Esophagus muscularis mucosa (tissue), 4 donors: ENCODE measurements at places on chromosomes 4 and X. TPM values are rescaled to one million over a fixed set of nuclear protein-coding genes. Genes with fewer than 3 reads are reported as not detected.

DNA sequence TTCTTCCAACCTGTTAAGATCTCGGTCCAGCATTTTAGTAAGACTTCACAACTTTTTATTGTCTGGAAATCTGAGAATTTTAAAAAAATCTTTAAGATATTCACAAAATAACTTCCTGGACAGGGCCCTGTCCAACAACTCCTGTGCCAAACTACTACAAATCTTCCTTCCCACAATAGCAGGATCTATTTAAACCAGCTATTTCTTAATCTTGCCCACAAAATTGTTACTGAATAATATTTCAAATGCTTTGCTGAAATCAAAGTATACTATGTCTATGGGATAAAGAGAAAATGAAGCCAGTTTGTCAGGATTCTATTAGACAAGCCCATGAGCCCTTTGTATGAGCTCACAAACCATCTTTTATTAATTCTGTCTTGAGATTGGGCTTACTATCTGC is 104.1 kb upstream of the DDIT4L start:
- DNase-seq: no peak

DMRTC1B gene
- not detected for total RNA-seq

LEF1 gene
- total RNA-seq: 0.42 TPM

DNA sequence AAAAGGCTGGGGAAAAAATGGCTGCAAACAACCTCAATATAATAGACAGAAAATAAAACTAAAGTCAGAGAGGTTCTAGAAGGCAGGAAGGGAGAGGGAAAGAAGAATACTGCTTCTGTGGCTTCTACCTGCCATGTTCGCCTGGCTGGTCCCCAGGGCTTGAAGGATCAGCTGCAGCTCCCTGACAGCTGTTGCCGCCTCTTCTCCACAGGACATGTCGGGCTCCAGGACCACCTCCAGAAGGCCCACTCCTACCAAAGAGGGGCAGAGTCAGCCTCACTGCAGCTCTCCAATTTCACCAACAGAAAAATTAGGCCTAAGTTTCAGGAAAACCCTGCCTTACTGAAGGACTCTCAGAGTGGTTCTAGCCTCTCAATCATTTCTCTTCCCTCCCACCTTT is 44.9 kb downstream of the GATB start:
- no peak for DNase-seq

DNA sequence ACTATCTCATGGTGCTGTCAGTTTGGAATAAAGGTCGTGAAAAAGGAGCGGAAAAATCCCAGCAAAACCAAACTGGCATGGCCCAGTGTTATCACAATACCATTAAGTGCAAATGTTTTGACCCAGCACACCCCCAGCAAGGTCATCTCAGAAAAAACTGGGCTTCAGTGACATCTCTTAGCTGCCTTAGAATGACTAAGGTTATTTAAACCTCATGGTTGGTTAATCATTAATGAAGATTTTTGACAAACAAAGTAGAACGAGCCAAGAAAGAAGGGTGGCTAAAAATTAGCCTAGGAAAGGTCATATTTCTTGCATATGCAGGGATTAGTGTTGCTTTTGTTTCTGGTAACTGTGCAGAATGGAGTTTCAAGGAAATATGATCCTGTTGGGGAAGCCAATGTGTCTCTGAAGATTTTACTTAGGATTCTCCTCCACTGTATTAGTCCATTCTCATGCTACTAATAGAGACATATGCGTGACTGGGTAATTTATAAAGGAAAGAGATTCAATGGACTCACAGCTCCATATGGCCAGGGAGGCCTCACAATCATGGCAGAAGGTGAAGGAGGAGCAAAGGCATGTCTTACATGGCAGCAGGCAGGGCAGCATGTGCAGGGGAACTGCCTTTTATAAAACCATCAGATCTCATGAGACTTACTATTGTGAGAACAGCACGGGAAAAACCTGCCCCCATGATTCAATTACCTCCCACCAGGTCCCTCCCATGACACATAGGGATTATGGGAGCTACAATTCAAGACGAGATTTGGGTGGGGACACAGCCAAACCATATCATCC is 83.5 kb downstream of the CHRNA9 start:
- DNase-seq: no peak

DNA sequence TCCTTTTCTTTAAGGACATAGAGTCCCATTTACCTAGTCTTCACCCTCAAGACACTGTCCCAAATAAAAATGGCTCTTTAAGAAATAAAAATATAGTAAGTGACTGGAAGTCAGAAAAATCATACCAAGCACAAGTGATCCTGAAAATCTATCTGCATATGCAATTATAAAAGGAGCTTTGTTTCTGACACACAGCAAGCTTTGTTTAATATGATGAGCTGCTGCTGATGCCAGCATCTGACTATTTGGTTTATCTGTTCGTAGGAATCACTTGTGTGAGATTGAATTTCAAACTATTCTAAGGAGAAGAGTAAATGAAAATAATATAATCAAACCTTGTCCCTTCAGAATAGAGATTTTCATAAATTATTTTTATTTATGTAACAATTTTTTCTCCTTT is 332.4 kb downstream of the PCDH7 start:
- DNase-seq: no peak

LDB2 gene
- 26.6 TPM for total RNA-seq
